ENCODE measurements at places on chromosomes 3 and 15. TPM values are rescaled to one million over a fixed set of nuclear protein-coding genes. Genes with fewer than 3 reads are reported as not detected.
A peak's percentile ranks its signal among the peaks of the same experiment; 100 is the strongest.

CD276 gene
- 30.4 TPM for polyA plus RNA-seq

TRIM42 gene
- not detected for polyA plus RNA-seq

CLDN18 gene
- polyA plus RNA-seq, result not detected

SKOR1 gene
- polyA plus RNA-seq, result 0.54 TPM

GOLGA6D gene
- polyA plus RNA-seq, result not detected

TMEM207 gene
- not detected for polyA plus RNA-seq

FSIP1 gene
- polyA plus RNA-seq, result 0.45 TPM

NEDD4 gene
- polyA plus RNA-seq, result 1.4 TPM

LRRC2 gene
- 0.46 TPM for polyA plus RNA-seq

GRCh38 chr15:94522125-94522524, 290.8 kb downstream of the MCTP2 start:
- no peak for DNase-seq
- H3K36me3 ChIP-seq, result no peaks in the 10 kb centered on the region
- H3K4me1 ChIP-seq, result no peaks in the 10 kb centered on the region
- no peak overlapping the region for H3K27ac ChIP-seq
- no peak overlapping the region for H3K4me3 ChIP-seq

DNA sequence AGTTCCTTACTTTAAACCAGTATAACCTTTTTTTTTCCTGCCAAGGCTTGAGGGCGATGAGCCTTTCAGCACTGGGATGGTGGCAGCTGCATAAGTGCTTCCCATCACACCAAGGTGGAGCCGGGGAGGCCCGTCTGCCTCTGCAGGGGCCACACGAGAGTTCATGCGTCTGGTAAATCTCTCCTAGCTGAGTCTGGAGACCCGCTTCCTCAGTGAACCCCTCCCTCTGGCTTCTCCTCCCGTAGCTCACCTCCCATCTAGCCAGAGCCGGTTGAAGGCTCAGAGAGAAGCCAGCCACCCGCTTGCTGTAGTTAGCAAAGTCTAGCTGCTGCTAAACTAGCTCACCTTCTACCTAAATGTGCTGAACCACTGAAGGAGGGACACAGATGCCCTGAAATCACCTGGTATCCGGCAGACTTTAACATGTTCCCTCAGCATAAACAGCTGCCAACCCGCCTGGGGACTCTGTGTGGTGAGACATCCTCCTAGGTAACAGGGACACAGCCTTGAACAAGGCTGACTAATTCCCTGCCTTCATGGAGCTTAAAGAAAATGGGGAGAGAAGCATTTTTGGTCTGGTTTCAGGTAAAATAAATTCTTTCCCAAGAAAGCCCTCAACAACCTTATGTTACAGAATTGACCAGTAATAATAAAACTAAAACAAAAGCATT, 42.9 kb downstream of the RLBP1 start:
- H3K27me3 ChIP-seq, result no peaks in the 10 kb centered on the region
- no peak for DNase-seq
- no peaks in the 10 kb centered on the region for H3K4me1 ChIP-seq
- H3K27ac ChIP-seq, result no peak overlapping the region
- H3K36me3 ChIP-seq, result peaks cover 35% of the 10 kb centered on the region

GRCh38 chr15:71044006-71044405, 71.3 kb upstream of the THSD4 start:
- H3K4me1 ChIP-seq, result no peaks in the 10 kb centered on the region
- no peaks in the 10 kb centered on the region for H3K36me3 ChIP-seq
- no peak for DNase-seq
- no peak overlapping the region for H3K4me3 ChIP-seq
- no peak overlapping the region for H3K27ac ChIP-seq

GRCh38 chr3:174958671-174959328, 99.7 kb downstream of the NAALADL2 start:
- DNase-seq, result no peak
- no peak overlapping the region for H3K4me3 ChIP-seq
- H3K27ac ChIP-seq, result no peak overlapping the region
- H3K4me1 ChIP-seq, result no peaks in the 10 kb centered on the region
- no peaks in the 10 kb centered on the region for H3K36me3 ChIP-seq

DNA sequence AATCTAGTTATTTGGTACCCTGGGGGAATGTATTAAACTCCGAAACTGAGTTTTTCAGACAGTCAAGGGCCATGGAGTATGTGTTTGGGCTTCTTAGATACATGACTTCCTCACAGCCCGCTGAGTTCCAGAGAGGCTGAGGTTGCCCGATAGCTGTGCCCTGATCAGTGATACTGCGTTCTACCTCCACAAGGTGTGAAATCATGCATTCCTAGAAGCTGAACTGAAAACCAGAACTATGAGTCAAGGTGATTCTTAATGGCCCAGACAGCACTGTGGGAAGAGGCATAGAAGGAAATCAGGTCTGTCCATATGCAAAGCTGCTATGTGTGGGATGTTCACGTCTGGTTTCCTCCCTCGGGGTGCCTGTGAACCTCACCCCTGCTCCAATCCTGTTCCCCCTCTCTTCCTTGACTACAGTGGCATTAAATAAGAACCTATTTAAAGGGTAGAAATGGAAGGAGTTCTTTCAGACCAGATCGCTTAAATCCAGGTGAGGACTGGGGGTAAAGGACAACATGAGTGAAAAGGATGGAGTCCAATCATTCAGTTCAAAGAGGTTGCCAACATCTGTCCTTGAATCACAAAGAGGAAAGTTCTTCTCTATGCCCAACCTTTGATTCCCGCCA, 74.3 kb downstream of the MYO1E start:
- H3K27ac ChIP-seq, result no peak overlapping the region
- H3K4me1 ChIP-seq, result no peaks in the 10 kb centered on the region
- no peaks in the 10 kb centered on the region for H3K36me3 ChIP-seq
- H3K27me3 ChIP-seq, result no peaks in the 10 kb centered on the region
- no peak for DNase-seq

GRCh38 chr3:16069149-16069922, 105.1 kb upstream of the GALNT15 start:
- H3K36me3 ChIP-seq, result no peaks in the 10 kb centered on the region
- H3K4me3 ChIP-seq, result no peak overlapping the region
- DNase-seq, result no peak
- H3K4me1 ChIP-seq, result no peaks in the 10 kb centered on the region
- H3K27me3 ChIP-seq, result no peaks in the 10 kb centered on the region

GRCh38 chr3:105853801-105854432, 14.9 kb downstream of the CBLB start:
- H3K4me1 ChIP-seq, result peaks cover 4% of the 10 kb centered on the region
- H3K27me3 ChIP-seq, result no peaks in the 10 kb centered on the region
- DNase-seq, result no peak

- peaks cover 7% of the 10 kb centered on the region for H3K4me1 ChIP-seq
- no peak overlapping the region for H3K4me3 ChIP-seq
- no peaks in the 10 kb centered on the region for H3K36me3 ChIP-seq
- no peaks in the 10 kb centered on the region for H3K27me3 ChIP-seq
- DNase-seq, result no peak
- no peak overlapping the region for H3K27ac ChIP-seq
These were observed 13.5 kb upstream of the DAZL start for GRCh38 chr3:16618721-16619120.

- DNase-seq, result no peak
- H3K27me3 ChIP-seq, result no peaks in the 10 kb centered on the region
- H3K4me1 ChIP-seq, result peaks cover 12% of the 10 kb centered on the region
- H3K27ac ChIP-seq, result no peak overlapping the region
These were observed 3.6 kb downstream of the CHSY1 start for GRCh38 chr15:101248274-101248673.

DNA sequence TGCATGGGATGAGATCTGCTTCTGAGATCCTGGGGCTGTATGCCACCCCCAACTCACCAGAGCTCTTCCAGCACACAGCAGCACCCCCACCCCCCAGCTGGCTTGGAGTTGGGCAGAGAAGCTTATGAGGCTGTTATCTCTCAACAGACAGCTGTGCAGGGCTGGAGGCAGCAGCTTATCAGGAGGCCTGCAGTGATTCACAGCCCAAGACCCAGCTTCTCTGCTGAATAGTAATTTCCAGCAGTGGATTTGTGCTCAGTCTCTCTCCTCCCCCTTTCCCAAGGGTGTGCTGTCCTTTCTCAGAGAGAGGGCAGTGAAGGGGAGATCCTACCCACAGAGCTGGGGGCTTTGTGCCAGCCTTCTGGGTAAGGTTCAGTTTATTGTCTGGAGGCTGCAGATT, 2.1 kb downstream of the RPP25 start:
- H3K4me1 ChIP-seq, result peaks cover 16% of the 10 kb centered on the region
- no peak for DNase-seq
- H3K4me3 ChIP-seq, result no peak overlapping the region
- H3K27me3 ChIP-seq, result no peaks in the 10 kb centered on the region

GRCh38 chr3:136862617-136863322, 762 bp downstream of the NCK1 start:
- DNase-seq, result peak; percentile 77
- H3K27me3 ChIP-seq, result no peaks in the 10 kb centered on the region
- peak overlapping the region; percentile 98 for H3K27ac ChIP-seq

GRCh38 chr3:197881970-197882338, 68.0 kb upstream of the RPL35A start:
- no peak for DNase-seq
- no peaks in the 10 kb centered on the region for H3K36me3 ChIP-seq
- no peaks in the 10 kb centered on the region for H3K4me1 ChIP-seq
- H3K27ac ChIP-seq, result no peak overlapping the region

DNA sequence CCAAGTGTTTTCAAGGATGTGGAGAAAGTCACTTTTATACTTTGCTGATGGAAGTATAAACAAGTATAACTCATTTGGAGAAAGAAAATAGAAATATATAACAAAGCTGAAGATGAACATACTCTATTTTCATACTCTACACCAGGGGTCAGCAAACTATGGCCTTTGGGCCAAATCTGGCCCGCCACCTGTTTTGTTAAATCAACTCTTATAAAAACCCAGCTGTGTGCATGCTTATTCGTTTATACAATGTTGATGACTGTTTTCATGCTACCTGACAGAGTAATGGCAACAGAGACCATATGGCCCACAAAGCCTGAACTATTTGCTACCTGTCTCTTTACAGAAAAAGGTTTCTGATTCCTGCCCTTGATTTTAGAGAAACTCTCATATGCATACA, 124.0 kb downstream of the NR1D2 start:
- no peak for DNase-seq
- no peaks in the 10 kb centered on the region for H3K27me3 ChIP-seq
- H3K4me3 ChIP-seq, result no peak overlapping the region
- H3K4me1 ChIP-seq, result no peaks in the 10 kb centered on the region

DNA sequence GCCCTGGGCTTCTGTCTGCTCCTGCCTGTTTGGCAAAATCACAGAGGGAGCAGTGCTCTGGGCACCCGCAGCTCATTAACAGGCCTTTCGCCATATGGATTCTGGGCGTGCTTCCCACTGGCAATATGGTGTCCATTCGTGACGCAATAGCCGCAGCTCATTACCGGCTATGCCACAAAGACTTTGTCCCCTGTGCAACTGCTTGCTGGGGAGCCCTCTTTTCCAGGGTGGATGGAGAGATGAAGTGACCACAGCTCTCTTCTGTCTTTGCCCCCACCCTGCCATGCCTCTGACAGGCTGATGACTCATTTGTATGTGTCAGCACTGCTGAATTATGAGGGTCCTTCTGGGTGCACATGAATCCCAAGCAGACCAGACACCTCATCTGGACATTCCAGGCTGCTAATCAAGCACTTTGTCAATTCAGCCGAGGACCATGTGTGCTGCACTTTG, 214.3 kb upstream of the FEZF2 start:
- no peaks in the 10 kb centered on the region for H3K27me3 ChIP-seq
- H3K4me1 ChIP-seq, result no peaks in the 10 kb centered on the region
- no peaks in the 10 kb centered on the region for H3K36me3 ChIP-seq
- H3K4me3 ChIP-seq, result no peak overlapping the region
- no peak overlapping the region for H3K27ac ChIP-seq

DNA sequence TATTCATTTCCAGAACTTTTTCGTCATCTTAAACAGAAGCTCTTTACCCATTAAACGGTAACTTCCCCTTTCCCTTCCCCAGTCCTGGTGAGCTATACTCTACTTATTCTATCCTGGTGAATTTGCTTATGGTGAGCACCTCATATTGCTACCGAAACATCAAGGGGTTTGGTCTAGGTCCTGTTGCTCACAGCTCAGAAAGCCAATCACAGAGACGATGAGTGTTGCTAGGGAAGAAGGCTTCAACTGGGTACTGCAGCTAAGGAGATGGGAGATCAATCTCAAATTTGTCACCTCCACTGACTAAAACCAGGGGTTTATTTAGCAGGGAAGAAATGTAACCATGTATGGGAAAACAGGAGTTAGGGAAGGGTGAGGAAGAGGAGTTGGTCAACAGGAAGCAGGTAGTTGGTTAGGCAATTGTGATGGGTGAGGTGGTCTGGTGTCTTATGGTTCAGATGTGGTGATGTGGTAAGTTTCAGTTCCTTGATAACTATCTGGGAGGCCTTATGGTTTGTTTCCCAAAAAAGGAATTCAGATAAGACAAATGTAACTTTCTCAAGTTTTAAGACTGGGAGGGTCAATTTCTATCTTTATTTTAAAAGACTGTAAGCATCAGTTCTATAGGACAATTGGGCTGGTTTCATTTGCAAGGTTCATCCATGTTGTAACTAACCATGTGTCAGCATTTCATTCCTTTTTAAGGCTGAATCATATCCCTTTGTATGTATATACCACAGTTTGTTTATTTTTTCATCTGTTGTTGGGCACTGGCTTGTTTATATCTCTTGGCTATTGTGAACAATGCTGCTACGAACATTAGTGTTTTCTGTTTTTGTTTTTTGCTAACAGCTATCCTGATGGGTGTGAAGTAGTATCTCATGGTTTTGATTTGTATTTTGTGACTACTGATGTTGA, 24.3 kb downstream of the ARHGAP11B start:
- no peaks in the 10 kb centered on the region for H3K36me3 ChIP-seq
- no peak overlapping the region for H3K4me3 ChIP-seq
- no peak overlapping the region for H3K27ac ChIP-seq
- DNase-seq, result no peak

GRCh38 chr3:179565496-179565895, 2.8 kb downstream of the ACTL6A start:
- DNase-seq, result no peak
- H3K4me1 ChIP-seq, result no peaks in the 10 kb centered on the region
- H3K36me3 ChIP-seq, result no peaks in the 10 kb centered on the region
- H3K27ac ChIP-seq, result no peak overlapping the region

DNA sequence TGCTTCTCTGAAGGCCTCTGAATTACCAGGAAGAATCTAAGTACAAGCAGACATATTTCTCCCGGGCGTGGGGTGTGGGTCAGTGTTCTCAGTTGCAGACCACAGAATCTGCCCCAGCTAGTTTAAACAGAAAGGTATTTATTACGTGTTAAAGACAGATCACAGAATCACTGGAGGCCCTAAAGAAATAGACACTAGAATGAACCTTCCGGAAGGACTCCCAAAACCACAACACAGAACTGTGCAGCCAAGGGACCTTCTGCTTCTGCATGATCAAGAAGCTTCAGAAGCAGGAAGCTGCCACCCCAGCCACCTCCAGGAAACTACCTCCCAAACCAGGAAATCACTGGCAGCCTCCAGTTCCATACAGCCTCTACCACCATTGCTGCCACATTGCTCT, 32.7 kb upstream of the ZFAND6 start:
- H3K36me3 ChIP-seq, result no peaks in the 10 kb centered on the region
- H3K4me1 ChIP-seq, result no peaks in the 10 kb centered on the region
- no peak for DNase-seq
- no peak overlapping the region for H3K4me3 ChIP-seq
- no peaks in the 10 kb centered on the region for H3K27me3 ChIP-seq

GRCh38 chr3:13886593-13887129, 6.8 kb upstream of the WNT7A start:
- DNase-seq, result no peak
- no peaks in the 10 kb centered on the region for H3K36me3 ChIP-seq

GRCh38 chr15:52397118-52397517, 101.5 kb upstream of the MYO5C start:
- no peaks in the 10 kb centered on the region for H3K27me3 ChIP-seq
- H3K4me1 ChIP-seq, result no peaks in the 10 kb centered on the region
- H3K36me3 ChIP-seq, result no peaks in the 10 kb centered on the region
- no peak for DNase-seq
- no peak overlapping the region for H3K4me3 ChIP-seq
